ENCODE measurements at places on chromosomes 1 and 21.

- no peak for DNase-seq
Observed at GRCh38 chr1:95176861-95177260, 57.1 kb upstream of the RWDD3 start.

- DNase-seq = peak; percentile 4
Observed at GRCh38 chr1:2466270-2466665, 9.8 kb upstream of the PLCH2 start.

GRCh38 chr1:22442212-22442894 lies 9.3 kb upstream of the ZBTB40 start:
- no peak for DNase-seq

GRCh38 chr1:205261946-205262691 lies 34.4 kb downstream of the TMCC2 start:
- DNase-seq = no peak

GRCh38 chr1:93016171-93016570 lies 54.9 kb upstream of the DIPK1A start:
- DNase-seq = no peak

GRCh38 chr1:199040076-199040905 lies 401.5 kb downstream of the PTPRC start:
- no peak for DNase-seq

DNA sequence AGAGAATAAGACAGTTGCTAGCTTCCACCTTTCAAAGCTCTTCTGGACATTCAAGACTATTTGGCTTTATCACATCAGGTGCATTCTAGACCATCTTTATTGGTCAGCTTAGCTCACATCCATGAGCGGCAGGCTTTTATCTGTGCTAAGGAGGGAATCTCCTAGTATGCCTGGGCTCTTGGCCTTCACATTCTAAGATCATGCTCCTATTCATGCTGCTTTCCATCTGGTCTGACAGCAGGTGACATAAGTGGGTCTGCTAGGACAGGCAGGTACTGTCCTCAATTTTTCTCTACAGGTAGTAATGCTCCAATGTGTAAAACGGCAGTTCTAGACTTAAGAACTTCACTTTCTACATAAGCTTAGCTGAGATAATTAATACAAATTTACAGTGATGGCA lies 39.2 kb upstream of the ADAMTS1 start:
- DNase-seq = no peak

- DNase-seq = no peak
Observed at GRCh38 chr1:201230676-201231075, 40.1 kb downstream of the IGFN1 start.

GRCh38 chr1:60281360-60281932 lies 207.9 kb upstream of the C1orf87 start:
- DNase-seq = peak; percentile 1

- DNase-seq = no peak
Observed at GRCh38 chr1:206518743-206519142, 11.4 kb downstream of the RASSF5 start.

GRCh38 chr1:110091791-110092190 lies 20.5 kb upstream of the UBL4B start:
- DNase-seq = no peak

DNA sequence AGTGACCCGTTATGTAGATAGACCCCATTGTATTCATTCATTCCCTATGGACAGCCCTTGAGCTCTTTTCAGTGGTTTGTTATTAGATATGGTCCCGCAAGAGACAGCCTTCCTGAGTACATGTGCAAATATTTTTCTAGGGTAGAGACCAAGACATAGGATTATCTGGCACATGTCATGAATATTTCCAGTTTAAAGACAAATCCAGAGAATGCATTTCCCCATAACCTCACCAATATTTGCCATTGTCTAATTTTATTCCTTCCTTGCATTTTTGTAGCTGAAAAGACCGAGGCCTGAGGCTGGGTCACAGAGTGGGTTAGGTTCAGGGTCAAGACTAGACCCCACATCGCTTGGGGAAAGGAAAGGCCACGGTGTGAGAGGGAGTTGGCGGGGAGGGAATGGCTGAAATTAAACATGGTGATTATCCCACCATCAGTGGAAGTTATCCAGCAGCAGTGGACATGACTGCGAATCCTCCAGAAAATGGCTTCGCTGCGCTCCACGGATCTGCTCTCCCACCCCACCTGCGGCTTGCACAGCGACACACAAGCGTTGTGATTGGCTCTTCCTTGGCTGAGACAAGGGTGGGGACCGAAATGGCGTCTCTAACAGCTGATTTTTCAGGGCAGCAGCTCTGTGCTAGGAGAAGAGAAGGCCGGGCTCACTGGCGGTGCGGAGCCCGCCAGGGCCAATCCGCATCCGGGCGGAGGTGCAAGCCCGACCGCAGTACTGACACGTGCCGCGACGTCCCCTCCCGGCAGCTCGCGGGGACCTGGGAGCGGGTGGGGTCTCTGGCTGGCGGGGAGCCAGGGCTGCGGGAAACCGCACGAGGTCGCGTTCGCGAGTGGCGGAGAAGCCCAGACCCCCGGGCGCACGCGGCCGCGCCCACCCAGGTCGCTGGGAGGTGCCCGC lies 16.1 kb upstream of the STMN1 start:
- peak; percentile 63 for DNase-seq

DNA sequence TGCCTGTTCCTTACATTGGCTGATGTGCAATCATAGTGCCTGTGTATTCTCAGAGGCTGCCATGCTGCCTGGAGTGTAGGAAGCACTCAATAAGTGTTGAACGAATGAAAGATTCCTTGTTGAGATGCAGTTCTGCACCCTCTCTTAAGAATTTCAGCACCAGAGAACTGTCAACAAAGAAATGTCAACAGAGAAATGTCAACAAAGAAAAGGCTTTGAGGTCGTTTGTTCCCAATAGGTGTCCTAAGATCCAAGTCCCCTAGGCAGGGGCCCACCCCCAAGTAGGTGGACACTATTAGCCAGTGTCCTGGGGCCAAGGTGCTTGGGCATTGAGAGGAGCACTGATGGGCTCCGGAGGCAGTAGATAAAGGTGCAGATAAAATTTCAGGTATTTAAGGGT lies 12.6 kb downstream of the KCND3 start:
- no peak for DNase-seq

Data from CD4-positive, alpha-beta T cell treated with Interleukin-21 for 1 hour (primary cell).